CD8-positive, alpha-beta memory T cell (primary cell): ENCODE measurements at places on chromosomes 3 and 15.

DNA sequence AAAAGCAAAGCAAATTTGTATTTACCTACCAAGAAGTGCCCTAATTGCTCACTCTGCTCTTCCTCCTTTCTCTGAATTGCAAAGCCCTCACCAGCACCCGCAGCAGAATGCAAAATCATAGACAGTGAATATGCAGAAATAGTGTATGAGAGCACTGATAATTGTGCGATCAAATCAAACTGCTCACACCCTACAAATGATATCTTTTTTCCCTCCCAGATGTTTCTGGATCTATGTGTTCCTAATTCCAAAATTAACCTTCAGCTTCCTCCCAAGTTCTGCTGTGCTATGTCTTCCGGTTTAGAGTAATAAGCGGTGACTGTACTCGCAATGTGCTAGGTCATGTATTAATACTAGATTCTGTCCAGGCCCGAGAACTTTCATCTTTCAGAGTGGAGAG is 3.4 kb downstream of the GHSR start:
- no peak for DNase-seq

DNA sequence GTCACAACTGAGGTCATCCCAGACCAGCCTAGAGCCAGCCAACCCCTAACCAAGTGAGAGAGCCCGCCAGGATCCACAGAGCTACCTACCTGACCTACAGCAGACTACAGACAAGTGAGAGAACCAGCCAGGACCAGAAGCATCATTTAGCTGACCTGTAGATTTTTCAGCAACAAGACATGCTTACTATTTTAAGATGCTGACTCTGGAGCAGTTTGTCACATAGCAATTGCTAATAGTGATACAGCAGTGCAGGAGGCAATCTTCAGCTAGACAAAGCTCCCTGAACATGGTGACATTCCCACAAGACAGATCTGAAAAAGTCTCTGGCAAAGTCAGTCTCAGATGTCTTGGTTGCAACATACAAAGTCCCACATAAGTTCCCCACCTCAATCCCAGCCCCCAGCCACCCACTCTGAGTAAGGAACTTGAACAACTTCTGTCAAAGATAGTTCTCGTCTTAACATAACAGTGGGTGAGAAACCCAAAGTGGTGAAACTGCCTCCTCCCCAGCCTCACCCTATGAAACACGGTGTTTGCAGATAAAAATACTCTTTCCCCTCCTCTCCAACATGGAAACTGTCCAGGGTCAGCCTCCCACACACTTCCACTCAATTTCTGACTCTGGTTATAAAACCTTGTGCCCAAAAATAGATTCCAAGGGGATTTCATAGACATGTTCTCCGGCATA is 120.3 kb upstream of the SLC6A11 start:
- no peak for DNase-seq

- no peak for DNase-seq
These were observed 608.3 kb downstream of the NTRK3 start for GRCh38 chr15:87648278-87648677.

DNA sequence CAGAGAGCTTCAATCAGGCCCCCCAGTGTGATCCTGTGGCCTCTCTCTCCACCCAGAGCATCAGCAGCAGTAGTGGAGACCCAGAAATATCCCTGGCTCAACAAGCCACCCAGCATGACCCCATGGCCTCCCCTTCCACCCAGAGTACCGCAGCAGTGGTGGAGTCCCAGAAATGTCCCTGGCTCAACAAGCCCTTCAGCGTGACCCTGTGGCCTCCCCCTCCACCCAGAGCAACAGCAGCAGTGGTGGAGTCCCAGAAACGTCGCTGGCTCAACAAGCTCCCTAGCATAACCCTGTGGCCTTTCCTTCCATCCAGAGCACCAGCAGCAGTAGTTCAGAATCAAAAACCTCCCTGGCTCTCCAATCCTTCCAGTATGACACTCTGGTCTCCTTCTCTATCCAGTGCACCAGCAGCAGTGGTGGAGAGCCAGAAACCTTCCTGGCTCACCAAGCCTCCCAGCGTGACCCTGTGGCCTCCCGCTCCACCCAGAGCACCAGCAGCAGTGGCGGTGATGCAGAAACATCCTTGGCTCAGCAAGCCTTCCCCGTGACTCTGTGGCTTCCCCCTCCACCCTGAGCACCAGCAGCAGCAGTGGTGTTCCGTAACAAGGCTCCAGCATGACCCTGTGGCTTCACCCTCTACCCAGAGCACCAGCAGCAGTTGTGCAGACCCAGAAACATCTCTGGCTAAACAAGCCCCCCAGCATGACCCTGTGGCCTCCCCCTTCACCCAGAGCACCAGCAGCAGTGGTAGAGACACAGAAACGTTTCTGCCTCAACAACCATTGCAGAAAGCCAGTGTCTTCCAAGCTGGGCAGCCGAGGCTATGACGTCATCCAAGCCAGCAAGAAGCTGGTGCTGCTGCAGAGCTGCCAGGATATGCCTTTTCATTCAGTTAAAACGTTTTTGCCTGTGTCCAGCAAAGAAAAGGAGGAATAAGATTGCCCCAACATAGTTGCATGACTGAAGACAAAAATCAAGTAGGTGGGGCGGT is 61.3 kb upstream of the TAMM41 start:
- DNase-seq: no peak
